Hindlimb muscle (tissue), 1 donor: ENCODE measurements at places on chromosomes 5 and 9. TPM values are rescaled to one million over a fixed set of nuclear protein-coding genes. Genes with fewer than 3 reads are reported as not detected.

- no peak for DNase-seq
Observed at GRCh38 chr5:72812488-72812887, 4.0 kb upstream of the TNPO1 start.

DNA sequence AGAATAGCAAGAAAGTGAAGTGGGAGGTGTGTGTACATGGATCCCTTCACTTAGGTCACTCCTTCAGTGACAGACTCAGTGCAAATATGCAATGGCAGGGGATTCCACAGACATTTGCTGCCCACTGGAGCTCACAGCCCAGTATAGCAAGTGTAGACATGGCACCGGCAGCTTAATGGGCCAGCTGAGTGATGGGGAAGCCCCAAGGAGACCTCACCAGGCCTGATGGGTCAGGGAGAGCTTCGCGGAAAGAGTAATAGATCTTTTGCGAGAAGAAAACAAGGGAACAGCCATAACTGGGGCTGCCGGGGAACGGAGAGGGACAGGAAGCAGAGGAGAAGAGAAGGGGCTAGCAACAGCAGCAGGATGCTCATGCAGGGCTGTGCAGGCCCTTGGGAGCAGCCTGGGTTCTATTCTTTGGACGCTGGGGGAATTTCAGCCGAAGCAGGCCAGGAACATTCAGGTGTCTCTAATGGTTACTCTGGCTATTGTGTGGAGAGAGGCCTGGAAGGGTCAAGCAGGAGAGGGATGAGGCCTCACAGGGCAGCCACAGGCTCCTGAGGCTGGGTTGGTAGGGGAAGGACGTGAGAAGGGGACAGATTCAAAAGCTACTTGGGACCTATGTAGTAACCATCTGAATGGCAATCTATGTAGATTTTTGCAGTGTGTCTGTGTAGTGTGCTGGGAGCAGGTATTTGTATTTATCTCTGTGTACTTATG is 27.0 kb downstream of the TCF7 start:
- DNase-seq = no peak

DNA sequence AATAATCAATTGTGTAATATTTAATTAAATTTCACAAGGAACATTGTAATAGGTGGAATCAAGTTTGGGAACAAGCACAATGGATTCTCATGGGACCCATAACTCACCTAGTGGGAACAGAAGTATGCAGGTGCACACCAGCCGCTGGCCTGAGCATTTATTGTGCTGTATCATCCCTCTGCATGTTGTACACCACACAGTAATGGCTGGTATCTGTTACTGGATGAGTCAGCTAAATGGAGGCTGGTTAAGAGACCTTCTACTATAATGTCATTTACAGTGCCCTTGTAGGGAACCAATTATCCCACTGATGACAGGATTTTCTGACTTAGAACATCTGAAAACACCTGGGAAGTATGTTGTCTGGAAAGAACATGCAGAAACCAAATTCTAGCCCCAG is 3.2 kb upstream of the MAP3K1 start:
- no peak for DNase-seq

The SPINK7 gene
- 0.61 TPM for polyA plus RNA-seq

- DNase-seq = no peak
Observed at GRCh38 chr5:94103514-94104245, 362.3 kb upstream of the POU5F2 start.

- DNase-seq = no peak
Observed at GRCh38 chr5:141558150-141558549, 60.6 kb downstream of the DIAPH1 start.

DNA sequence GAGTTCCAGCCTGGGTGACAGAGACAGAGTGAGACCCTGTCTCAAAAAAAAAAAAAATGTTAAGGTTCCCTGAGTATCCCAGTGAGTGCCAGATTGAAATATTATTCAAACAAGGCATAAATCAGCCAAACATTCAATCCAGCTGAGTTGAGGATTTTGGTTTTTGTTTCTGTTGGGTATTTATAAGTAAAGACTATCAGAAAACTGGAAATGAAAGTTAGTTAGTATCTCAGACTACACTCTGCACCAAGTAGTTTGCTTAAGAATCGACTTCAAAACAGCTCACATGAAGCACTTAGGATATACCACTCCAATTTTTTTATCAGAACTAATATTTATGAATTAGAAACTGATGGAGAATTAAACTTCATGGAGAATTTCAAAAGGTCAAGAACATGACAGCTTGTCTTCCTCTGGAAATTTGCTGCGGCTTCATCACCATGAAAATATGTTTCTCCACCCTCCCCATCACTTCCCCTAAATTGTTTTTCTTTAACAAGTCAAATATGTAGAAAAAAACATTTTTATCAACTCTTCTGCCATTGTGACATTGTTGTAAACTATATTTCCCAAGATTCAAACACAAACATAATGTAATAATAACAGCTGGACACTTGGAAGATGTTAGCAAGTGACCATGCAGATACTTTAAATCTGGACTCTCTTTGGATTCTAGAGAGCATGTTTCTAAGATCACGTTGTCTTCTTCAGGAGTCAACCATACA is 110.0 kb upstream of the PTGER4 start:
- DNase-seq = no peak

DNA sequence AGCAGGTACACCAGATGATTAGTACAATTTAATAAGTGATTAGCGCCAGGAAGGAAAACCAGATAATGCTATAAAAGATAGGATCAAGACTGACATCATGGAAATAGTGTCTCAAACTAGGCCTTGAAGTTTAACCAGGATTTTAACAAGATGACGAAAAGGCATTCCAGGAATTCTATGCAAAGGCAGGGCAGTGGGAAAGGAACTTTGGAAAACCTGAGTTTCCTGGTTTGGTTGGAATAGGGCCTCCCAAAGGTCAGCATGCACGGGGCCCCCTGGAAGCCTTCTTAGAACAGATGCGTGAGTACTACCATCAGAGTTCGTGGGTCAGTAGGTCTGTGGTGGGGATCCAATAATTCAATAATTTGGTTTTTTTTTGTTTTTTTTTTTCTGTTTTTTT is 935.2 kb upstream of the DMAC1 start:
- DNase-seq = no peak

The GLRA1 gene
- not detected for polyA plus RNA-seq

DNA sequence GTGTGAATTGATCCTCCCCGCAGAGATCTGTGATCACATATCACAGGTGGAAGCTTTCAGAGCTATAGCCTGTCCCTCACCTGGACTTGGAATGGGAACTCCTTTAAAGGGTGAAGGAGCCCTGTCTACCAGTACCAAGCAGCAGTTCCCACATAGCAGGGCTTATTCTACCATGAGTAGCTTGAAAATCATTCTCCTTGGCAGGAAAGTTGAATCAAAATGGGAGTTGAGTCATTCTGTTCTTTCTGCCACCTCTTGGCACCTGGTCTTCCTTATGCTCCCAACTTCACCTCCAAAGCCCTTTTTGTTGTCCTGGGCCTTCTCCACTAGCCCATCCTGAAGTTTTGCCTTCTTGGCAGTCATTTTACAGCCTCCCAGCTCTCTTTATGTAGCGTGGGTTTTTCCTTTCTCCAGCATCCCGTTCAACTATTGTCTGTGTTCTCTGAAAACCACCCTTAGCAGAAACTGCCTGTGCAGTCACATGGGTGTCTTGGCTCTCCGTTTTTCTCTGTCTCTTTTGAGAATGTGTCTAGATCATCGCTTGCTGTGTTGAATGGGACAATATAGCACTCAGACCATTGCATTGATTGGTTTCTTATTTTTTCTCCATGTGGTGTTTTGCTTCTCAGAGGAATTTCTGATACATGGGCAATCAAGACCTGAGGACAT is 222.2 kb downstream of the AOPEP start:
- no peak for DNase-seq

DNA sequence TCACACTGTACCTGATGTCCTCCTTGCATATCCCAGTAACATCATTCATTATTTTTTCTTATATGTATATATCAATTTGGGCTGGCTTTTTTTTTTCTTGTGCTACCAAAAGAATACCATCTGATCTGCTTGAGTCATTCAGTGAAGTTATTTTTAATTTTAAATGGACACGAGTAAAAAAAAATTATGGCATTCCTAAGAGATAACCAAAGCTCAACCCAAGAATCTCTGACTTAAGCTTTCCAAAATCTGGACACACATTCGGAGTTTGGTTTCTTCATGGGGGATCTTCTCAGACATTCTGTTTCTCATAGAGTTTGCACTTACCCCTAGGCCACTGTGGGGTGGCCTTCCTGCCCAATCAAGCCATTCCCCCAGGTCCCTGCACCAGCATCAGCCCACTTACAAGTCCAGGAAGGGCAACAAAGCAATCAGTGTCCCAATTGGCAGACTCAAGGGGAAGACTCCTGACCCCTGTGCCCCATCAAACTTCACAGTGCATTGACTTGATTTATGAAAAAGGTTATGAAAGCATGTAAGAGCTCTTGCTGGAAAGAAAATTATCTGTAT is 49.2 kb upstream of the SPDL1 start:
- DNase-seq = no peak

DNA sequence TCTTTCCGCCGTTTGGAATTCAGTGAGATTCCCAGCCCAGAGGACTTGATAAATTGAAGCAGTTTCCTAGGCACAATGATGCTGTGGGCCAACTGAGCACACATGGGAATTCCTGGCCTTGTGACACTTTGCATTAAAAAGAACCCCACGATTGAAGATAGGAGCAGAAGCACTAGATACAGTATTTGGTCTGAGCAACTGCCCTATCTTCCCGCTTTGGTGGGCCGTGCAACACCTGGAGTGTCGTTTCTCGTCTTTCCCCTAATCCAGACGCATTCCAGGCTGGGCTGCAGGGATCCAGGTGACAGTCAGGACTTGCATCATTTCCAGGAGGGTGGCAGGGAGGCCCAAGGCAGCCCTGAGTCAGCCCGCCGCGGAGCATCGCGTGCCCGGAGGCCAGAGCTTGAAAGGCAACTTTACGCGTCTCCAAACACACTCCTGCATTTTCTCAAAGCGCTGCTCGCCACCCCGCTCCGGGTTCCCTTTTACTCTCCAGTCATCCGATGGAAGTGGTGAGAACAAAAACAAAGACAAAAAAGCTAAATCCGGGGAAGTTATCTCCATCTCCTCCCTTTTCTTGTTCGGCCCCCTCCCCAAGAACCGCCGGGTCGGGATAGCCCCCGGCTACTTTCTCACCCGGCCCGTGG is 753 bp upstream of the STC2 start:
- no peak for DNase-seq

The TRMO gene
- 11.7 TPM for polyA plus RNA-seq

The MLANA gene
- 1.4 TPM for polyA plus RNA-seq

DNA sequence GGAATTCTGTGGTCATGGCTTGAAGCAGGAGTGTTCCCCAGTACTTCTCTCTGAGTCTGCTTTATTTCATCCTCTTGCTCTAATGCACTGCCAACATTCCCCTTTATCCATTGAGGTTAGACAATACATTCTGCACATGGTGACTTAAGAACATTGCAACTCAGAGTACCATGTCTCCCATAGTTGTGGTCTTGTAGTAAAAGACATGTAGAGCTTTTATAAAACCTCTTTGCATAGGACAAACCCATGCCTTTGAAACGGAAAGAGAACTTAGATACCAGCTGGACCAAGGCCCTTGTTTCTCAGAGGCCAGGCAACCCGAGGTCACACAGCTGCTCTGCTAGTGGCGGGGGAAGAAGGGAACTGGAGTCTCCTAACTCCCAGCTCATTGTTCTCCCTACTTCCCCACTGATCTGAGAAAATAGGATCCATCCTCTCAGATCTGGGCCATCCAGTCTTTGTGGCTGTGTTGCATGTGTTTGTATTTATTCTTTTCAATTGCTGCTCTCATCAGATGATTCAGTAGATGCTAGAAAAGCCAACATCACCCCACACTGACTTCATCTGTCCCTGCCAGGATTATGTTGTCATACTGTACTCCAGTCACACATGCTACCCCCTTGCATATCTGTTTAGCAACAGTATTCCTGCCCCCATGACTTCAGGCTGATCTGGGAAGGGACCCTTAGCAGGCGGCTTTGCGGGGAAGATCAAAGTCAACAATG is 236.9 kb downstream of the SAXO1 start:
- no peak for DNase-seq

The SPINK13 gene
- polyA plus RNA-seq = 0.45 TPM

The SLC46A2 gene
- polyA plus RNA-seq = 0.18 TPM

DNA sequence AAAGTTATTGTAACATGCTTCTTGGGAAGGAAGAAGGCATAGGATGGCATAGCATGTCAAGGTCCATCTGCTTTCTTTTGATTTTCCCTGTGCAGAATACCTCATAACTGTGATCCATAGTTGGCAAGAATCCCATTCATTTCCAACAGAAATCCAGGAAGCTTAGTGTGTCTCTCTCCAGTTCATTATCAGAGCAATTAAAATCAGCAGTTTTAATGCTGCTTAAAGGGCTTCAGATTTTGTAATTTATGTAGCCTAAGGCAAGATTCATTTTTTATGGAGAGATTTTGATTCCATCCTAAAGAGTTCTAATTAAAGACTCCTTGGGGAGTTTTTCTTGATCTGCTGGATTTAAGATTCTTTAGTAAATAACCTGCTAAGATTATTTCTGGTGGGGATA is 560.1 kb downstream of the PDE4D start:
- DNase-seq = no peak

- no peak for DNase-seq
Observed at GRCh38 chr9:81032030-81032572, 657.2 kb downstream of the TLE1 start.

The PLEKHG4B gene
- polyA plus RNA-seq = 0.39 TPM

The RANBP17 gene
- polyA plus RNA-seq = 8.2 TPM

The DNAJC21 gene
- polyA plus RNA-seq = 41.0 TPM

The CYLC2 gene
- not detected for polyA plus RNA-seq

DNA sequence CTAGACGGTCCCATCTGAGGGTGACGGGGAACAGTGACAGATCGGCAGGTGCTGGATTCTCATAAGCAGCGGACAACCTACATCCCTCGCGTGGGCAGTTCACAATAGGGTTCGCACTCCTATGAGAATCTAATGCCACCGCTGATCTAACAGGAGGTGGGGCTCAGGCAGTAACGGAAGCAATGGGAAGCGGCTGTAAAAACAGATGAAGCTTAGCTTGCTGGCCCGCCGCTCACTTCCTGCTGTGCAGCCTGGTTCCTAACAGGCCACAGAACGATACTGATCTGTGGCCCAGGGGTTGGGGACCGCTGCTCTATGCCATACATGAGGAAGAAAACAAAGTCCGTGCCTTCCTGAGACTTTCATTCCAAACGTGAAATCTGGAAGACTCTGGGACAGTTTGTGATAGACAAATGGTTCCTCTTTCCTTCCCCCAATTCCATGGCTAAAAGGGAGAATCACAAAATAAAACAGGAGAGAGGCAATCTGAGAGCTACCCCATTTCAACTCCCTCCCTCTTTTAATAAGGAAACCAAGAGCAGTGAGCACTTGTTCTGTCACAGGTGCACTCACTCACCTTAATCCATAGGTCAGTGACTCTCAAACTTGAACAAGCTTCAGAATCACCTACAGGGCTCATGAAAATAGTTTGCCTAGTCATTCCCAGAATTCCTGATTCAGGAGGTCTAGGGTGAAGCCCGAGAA is 12.1 kb downstream of the PDCL start:
- DNase-seq = no peak

- no peak for DNase-seq
Observed at GRCh38 chr5:131214609-131215227, 44.0 kb downstream of the LYRM7 start.

GRCh38 chr5:77426670-77427069 is 65.4 kb downstream of the WDR41 start:
- DNase-seq = no peak

The PCDHA7 gene
- 0.19 TPM for polyA plus RNA-seq
